ENCODE measurements at places on chromosomes 11 and 22.

DNA sequence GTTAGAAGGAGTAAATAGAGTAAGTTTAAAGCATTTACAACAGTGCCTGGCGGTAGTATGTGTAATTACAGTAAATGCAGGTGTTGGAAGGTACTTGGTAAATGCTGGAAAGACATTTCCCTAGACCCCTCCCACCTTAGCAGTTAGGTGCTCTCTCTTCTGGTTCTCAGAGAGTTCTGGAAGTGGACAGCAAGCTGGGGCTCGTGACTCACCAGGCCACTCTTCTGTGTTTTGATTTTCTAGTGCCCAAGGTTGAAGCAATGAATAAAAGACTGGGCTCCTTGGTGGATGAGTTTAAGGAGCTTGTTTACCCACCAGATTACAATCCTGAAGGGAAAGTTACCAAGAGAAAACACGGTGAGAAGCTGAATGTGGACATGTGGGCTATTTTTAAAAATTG lies 27.6 kb downstream of the SNU13 start:
- no peak for DNase-seq

DNA sequence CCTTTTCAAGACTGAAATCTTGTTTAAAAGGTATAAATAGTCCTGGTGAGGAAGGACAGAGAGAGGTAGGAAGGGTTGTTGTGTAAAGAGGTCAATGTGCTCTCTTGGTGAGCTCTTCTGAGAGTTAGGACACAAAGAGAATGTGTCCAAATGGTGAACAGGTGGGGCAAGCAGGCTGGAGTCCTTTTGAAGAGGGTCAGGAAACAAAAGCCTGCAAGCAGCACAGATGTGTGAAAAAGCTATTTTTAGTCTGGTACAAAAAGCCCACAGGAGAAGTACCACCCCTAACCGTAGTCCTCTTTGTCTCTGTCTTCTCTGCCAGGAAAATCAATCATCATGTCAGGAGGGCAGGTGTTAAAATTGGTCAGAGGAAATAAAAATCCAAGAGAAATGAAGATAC lies 54.4 kb upstream of the SYN3 start:
- no peak for DNase-seq

DNA sequence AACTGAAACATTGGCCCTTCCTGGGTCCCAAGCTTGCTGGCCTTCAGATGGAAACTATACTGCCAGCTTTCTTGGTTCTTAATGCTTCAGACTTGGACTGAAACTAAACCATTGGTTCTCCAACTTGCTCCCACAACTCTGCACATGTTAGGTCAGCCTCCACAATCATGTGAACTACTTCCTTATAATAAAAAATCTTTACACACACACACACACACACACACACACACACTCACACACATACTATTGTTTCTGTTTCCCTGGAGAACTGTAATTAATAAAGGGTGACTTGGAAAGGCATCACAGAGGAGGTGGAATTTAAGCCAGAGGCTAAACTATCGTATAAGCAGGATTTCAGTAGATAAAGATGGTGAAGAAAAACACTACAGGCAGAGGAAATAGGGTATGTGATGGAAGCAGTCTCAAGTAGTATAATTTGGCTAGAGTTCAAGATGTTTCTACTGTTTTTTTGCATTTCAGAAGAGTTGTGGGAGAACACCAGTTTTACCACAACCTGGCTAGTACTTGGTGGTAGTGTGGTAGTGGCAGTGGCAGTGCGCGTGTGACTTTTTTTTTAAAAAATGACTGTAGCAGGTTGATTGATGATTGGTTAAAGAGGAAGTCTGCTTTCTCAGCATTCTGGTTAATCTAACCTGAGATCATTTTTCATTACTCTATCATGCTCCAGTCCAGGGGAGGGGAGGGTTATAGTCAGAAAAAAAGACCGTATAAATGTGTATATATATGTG lies 70.1 kb downstream of the PDE3B start:
- DNase-seq, result no peak

GRCh38 chr11:78033040-78033439 lies 10.0 kb upstream of the KCTD14 start:
- DNase-seq, result no peak
